PC-9 (cell line): ENCODE measurements at places on chromosomes 1 and 21. TPM values are rescaled to one million over a fixed set of nuclear protein-coding genes. Genes with fewer than 3 reads are reported as not detected.

The G0S2 gene
- total RNA-seq, result 2.4 and 4.9 TPM in 2 replicates

DNA sequence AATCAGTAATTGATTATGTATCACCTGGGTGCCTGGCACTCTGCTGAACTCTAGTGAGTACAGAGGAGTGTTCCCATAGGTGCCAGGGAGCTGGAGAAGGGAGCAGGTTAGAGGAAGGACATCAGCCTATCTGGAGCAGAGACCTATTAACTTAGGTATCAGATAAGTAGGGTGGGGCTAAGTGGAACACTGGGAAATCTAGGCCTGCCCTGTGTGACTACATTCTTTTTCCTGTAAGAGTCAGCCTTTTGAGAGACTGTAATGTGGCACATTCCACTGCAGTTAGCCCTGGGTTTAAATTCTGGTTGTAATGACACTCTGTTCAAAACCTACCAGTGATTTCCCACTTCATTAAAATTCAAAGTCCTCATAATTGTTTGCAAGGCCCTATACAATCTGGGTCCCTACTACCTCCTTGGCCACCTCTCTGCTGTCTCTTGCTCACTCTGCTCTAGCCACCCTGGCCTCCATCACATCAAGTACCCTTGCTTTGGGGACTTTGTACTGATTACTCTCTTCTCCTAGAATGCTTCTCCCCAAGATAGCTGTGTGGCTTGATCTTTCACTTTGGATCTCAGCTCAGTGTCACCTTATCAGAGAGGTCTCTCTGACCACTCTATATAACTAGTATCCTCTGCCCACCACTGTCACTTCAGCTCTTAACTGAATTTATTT lies 12.9 kb downstream of the STX12 start:
- DNase-seq, result peak; percentile 42

The MROH9 gene
- not detected in 2 replicates for total RNA-seq

DNA sequence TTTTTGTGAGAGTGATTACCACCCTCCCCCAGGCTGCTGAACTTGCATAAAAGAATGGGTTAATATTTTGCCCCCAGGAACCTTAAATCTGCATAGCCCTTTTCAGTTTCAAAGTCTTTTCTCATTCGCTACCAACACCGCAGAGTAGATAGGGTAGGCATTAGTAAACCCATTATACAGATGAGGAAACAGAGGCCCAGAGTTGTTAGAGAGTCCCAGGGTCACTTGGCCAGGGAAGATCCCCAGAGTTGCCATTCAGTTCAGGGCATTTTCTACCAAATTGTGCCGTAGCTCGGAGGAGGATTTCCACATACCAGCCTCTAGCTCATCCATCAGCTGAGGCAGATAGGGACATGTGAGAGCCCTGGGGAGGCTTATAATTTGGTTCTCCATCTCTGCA lies 40.5 kb downstream of the NEK2 start:
- DNase-seq, result no peak

DNA sequence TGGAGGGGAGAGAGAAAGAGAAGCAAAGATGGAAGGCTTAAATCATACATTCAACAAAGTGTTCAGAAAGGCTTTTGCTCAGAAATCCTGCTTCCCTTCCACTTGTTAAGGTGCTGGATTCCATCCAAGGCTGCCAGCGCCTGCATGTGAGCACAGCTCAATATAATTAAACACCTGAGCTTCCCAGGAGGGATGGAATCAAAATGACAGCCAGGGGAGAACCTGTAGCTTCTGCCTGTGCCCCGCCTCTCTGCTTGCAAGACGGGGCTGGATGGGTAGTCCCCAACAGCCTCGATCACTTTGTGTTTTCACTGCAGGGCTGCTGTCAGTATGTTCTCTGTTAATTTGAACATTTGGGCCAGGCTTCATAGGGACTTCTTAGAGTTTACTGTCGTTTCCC lies 225.7 kb downstream of the KCNH1 start:
- DNase-seq, result no peak

DNA sequence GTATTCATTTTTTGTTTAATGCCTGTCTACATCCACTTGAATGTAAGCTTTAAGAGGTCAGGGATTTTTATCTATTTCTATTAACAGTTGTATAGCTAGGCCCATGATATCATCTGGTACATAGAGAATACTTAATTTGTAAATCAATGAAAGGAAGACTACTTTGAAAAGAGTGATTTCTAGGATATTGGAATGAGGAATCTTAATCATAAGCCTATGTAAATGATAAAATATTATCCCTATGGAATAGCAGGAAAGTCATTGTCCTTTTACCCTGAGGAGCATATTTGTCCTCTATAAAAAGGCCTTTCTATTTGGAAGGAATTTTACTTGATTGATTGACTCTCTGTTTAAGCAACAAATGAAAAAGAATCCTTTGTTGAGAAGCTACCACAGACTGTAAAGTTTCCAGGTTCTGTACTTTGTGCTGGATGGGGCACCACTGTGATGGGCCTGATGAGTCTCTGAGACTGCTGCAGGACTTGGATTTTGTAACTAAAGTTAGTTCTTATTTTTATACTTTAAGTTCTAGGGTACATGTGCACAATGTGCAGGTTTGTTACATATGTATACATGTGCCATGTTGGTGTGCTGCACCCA lies 53.8 kb downstream of the MAST2 start:
- no peak for DNase-seq

DNA sequence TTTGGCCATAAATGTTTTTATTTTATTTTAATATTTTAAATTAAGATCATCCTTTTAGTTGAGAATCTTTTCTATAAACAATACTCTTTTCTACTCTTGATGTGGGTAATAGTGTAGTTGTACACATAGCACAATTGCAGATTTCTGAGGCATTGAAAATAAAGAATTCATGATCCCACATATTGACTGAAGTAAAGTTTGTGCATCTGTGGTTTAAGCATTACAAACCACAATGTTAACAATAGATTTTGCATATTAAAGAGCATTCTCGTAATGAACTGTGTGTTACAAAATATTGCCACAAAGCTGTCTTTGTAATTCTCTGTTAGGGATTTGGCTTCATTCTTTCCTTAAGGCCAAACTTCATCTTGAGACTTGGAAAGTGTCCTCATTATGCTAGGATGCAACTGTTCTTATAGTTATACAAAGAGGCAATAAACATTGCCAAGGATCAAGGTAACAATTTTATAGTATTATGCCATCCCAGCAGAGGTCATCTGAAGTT lies 256.8 kb downstream of the OLFM3 start:
- DNase-seq, result no peak

- no peak for DNase-seq
Observed at GRCh38 chr1:212270564-212270963, 14.6 kb upstream of the PPP2R5A start.

DNA sequence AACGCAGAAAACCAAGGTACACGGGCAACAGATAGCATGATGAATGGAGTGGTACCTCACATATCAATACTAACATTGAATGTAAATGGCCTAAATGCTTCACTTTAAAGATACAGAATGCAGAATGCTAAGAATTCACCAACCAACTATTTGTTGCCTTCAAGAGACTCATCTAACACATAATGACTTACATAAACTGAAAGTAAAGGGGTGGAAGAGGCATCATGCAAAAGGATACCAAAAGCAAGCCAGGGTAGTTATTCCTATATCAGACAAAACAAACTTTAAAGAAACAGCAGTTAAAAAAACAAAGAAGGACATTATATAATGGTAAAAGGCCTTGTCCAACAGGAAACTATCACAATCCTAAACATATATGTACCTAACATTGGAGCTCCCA lies 137.1 kb upstream of the APP start:
- DNase-seq, result no peak

- no peak for DNase-seq
Observed at GRCh38 chr1:66444438-66445265, 89.3 kb upstream of the SGIP1 start.

The PCP4L1 gene
- total RNA-seq, result not detected in 2 replicates

DNA sequence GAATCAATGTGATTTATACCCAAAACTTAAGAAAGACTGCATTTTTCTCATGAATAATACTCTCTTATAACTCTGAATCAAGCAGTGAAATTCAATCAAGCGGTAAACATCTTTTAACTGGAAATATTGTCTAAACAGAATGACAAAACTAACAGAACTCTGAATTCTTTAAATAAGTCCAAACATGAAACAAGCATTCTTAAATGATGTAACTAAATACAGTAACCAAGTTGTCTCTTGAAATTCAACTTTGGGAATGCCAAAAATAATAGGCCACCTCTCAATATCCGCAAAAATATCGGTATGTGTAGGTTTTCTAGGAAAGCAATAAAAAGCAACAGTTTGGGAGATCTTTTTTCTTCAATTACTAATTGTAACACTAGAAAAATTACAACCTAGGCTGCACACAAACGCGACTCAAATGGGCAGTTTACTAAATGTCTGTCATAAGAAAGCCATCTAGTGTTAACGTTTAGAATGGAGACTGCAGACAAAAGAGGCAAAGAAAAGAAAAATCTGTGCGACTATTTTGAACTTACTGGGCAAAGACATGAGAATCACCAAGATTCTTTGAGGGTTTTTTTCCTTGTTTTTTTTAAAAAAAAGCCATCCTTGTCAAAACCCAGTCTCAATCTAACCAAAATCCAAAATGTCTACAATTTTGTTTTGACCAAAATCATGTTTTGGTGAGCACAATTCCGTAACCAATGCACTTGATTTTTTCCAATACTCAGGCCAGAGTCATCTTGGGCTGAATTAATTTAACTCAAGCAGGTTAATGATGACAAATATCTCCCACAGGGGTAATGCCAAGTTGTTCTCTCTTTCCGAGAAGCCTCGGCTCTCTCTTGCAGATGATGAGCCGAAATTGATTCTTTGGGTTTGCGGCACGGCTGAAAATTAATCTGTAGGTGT lies 1.3 kb downstream of the SIPA1L2 start:
- DNase-seq, result no peak

GRCh38 chr21:42239973-42240372 lies 21.0 kb downstream of the ABCG1 start:
- no peak for DNase-seq

- no peak for DNase-seq
Observed at GRCh38 chr1:216154063-216154462, 269.2 kb downstream of the USH2A start.

DNA sequence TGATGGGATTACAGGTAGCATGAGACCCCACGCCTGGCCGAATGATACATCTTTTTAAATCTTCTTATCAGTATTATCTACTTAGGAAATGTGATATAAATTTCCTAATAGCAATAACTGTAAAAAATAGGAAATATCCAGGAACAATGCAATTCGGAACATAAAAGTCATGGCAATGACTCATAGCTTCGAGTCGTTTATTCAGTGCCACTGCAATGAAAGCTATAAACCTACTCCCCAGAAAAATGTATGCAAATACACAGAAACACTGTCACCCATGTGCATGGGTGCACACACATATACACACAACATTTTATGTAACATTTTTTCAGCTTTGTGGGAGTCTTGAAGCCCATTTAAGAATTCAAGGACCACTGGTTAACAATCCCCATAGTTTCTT lies 194.6 kb downstream of the PATJ start:
- no peak for DNase-seq

The MAP3K7CL gene
- total RNA-seq, result 0.37 and 0.50 TPM in 2 replicates

The KCNJ9 gene
- not detected in 2 replicates for total RNA-seq

The FLG2 gene
- total RNA-seq, result not detected in 2 replicates
